Uterus (tissue), 4 donors: ENCODE measurements at places on chromosomes 1 and 21.
A peak's percentile ranks its signal among the peaks of the same experiment; 100 is the strongest.

DNA sequence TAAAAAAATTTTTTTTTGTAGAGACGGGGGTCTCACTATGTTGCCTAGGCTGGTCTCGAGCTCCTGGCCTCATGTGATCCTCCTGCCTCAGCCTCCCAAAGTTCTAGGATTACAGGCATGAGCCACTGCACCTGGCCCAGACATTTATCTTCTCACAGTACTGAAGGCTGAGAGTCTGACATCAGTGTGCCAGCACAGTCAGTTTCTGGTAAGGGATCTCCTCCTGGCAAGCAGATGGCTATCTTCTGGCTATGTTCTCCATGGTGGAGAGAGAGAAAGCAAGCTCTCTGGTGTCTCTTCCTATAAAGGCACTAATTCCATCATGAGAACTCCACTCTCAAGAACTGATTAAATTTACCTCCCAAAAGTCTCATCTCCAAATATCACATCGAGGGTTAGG is 57.8 kb upstream of the C1orf185 start:
- no peak for DNase-seq

DNA sequence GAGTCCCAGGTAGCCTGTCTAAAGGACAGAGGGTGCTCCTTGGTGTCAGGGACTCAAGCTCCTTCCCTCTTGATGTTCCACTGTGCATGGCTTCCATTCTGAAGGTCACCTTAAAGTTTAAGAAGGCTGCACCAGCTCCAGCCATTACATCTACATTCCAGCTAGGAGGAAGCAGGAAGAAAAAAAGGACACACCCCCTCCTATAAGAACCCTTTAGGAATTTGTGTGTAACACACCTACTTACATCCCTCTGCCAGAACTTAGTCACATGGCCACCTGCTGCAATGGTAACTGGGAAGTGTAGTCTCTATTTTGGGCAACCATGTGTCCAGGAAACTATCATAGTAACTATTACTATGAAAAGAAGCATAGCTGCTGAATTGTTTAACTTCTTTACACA is 161.6 kb upstream of the KLHDC7A start:
- DNase-seq = no peak

GRCh38 chr1:169874229-169874628 is 19.5 kb downstream of the SCYL3 start:
- no peak for DNase-seq

DNA sequence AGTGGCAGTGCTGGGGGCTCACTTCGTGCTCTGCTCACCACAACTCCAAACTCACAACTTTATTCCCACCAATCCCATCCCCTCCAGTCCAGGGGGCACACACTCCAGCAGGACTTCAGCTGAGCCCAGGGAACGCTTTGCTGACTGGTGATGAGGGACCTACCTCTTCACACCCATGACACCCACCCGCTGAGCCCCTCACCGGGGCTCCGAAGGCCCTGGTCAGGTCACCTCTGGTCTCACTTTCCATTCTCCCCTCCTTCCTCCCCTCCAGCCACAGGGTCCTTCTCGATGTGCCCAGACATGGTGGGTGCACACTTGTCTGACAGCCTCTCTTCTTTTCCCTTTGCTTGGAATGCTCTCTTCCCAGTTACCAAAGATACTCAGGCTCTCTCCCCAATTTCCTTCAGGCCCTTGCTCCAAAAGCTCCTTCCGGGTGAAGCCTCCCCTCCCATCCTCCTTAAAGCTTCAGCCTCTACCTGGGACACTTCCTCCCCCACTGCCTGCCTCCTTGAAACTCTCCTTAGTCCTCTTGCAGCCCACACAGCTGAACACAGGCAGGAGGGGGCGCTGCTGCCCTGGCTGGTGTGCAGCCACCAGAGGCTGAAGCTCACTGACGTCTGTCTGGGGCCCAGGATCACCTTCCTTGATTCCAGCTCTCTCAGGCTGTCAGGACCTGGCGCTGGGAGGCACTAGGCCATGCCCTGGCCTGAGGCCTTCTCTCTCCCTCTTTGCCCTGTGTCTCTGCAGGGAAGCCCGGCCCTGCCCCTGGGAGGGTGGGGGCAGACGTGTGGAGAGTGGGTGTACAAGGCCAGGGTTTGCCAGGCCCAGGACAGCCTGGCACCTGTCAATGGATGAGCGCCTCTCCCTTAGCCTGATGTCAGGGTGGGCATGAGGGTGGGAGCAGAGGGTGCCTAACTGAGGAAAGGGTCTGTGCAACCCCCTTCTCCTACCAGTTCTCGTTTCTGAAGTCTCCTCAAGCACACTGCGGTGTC is 1.6 kb downstream of the KCNE1 start:
- no peak for DNase-seq

DNA sequence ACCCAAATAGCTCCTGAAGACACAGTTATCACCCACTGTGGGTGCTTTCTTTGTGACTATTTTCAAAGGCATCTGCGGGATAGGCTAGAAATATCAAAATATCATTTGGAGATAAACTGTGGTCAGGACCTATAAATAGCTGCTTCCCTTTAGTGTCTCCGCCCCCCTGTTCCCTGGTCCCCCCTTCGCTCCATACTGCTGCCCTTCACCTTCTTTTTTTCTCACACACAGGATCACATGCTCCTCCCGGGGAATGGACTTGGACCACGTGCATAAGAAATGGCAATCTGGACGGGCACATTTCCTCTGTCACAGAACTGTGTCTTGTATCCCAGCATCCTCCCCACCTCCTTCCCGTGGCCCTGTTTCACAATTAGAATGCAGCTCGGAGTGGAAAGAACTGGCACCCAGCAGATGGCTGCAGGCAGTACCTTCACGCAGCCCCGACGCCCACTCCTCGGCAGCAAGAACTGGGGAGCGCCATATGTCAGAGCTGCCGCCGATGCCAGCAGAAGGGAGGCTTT is 68.8 kb upstream of the SSX2IP start:
- peak; percentile 34 for DNase-seq

DNA sequence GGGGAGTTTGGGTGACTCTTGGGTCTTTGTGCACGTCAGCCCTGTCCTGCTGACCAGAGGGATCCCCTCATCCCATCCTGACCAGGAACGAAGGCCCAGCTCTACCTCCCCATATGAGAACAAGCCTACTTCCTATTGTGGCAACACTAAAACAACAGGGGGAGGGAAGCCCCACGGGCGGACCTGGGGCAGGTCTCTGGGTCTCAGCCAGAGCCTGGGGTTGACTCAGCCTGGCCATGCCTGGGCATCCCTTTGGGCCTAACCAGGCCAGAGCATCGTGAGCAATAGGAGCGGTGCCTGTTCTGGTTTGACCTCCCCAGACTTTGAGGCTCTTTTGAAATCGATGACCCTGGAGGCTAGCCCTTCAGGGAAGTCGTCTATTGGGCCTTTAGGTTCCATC is 16.8 kb downstream of the RPS6KA1 start:
- DNase-seq = no peak

DNA sequence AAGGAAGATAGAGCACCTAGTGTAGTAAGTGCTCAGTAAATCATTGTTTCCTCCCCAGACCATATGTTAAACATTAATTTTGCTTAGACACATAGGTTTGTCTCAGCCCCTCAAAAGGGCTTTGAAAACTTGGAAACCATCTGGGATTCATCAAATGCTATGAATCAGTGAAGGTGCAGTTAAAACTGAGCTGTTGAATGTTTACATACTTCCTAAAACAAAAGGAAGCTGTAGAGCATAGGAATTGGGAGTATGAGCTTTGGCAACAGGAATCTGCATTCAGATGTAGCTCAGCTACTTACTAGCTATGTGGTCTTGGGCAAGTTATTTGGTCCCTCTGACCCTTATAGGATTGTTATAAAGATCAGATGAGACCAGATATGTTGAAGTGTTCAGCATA is 18.7 kb upstream of the PODN start:
- no peak for DNase-seq

DNA sequence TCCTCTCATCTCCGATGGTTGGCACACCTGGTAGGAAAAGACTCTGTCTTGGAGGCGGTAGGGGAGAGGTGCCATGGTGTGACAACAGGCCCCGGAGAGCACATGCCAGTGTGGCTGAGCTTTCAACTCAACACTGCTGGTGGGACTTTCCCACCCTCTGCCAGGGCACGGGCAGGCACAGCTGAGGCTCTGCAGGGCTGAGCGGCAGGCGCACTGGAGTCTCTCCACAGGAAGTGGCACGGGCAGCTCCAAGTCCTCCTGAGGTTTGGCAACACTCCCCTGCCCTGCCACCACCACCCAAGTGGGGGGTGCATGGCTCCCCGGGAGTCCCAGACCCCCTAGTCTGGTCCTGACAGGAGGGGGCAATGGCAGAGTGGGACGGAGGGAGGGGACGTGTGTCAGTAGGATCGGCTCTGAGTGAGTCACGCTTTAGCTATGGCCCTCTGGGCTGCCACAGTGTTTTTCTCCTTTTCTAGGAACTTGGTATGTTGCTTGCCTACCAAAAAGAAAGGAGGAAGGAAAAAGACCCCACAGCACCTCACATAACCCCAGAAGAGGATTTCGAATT is 27.3 kb upstream of the EVA1B start:
- no peak for DNase-seq

- DNase-seq = no peak
These were observed 5.0 kb downstream of the DENND1B start for GRCh38 chr1:197770243-197770642.

DNA sequence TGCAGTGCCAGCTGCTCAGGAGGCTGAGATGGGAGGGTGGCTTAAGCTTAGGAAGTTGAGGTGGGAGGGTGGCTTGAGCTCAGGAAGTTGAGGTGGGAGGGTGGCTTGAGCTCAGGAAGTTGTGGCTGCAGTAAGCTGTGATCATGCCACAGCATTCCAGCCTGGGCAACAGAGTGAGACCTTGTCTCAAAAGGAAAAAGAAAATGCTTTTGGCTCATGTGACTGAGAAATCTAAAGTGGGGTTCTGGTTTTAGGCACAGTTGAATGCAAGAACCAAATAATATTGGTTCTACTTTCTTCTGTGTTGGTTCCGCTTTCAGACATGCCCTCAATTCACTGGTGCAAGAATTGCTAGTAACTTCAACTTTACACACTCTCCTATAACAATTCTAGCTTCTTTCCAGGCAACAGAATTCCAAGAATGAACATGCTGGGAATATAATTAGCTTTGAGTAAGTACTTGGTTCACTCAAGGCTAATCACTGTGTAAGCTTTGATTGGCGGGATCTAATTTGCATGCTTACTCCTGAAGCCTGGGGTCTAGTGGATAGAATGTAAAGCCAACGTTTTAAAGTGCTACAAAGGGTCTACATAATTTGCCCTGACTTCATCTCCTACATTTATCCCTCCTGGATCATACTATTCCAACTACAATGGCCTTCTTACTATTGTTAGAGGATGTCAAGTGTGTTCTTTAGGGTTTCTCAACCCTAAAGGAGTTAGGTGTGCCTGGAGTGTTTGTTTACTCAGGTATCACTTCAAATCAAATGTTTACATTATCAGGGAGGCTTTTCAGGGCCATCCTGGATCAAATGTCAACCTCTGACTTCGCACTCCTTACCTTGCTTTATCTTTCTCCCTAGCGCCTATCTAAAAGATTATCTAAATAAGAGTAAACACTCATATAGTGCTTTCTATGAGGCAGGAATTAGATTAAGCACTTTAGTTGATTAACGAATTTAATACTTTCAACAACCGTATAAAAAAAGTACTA is 115.1 kb downstream of the SLC16A1 start:
- DNase-seq = no peak

GRCh38 chr1:146021050-146021445 is 487 bp downstream of the HJV start:
- no peak for DNase-seq

DNA sequence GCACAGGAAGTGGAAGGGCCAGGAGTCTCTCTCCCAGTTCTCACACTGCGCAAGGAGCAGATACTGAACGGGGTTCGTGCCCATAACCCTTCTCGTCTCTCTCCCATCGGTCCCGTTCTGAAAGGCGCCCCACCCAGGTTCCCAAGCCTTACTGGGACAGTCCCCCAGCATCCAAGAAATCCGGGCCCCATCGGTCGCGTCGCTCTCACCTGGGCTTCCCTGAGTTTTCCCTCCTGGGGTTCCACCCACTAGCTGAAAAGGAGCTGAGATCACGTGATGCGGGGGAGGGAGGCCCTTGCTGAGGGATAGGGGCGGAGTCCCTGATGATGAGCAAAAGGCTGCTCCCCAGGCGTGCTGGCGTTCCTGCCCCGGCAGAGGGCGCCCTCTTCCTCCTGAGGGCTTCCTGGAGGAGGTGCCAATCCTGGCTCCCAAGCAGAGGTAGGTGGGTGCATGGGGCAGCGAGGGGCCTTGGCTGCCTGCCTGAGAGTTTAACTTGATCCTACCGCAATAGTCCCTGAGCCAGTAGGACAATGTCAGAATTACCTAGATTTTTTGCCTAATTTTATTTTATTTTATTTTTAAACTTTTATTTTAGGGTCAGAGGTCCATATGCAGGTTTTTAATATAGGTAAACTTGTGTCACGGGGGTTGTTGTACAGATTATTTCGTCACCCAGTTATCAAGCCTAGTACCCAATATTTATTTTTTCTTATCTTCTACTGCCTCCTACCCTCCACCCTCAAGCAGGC is at the start of gene SPOCD1:
TSS of gene SPOCD1 (minus strand) at position 271 of the 749 bp plus-strand sequence. CDS start 689 bp downstream, outside the sequence.
- peak; percentile 36 for DNase-seq

DNA sequence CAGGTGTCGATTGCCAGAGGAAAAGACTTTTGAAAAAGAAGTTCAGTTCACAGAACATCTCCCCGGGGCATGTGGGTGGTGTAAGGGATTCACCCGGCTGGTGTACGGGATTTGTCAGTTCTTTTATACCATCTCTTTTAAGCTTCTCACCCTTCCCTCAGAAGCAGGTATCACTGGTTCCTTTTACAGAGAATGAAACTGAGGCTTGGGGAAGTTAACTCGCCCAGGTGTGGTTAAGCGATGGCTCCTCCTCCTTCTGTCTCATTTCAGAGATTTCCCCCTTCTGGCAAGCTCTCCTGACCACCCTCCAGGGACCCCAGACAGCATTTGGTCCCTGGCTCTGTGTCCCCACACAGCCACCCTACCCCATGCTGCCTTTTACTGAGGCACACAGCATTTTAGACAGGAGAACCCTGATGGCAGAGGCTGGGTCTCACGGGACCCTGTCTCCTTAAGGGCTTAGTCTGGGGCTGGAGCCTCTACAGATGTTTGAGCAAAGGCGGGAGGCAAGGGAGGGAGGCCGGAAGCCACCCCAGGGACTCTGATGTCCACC is 2.8 kb upstream of the ECE1 start:
- no peak for DNase-seq

DNA sequence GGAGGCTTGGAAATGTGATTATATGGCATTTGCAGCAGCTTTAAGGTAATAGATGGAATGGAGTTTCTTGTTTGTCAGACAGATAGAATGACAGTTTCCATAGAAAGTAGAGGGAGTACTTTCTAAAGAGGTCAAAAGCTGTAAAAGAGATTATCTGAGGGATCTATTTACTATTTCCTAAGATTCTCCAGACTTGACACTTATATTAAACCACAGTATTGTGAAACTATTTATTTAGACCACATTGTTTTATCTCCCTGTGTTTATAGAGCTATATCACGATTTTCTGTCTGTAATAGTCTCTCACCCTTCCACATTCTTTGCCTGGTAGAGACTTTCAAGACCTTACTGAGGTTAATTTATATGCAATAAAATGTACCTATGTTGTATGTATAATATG is 66.7 kb downstream of the MAN1A2 start:
- no peak for DNase-seq

- DNase-seq = no peak
These were observed 680 bp upstream of the CNN3 start for GRCh38 chr1:94927405-94928175.

- DNase-seq = no peak
These were observed 4.4 kb upstream of the HMGN1 start for GRCh38 chr21:39353295-39353694.
